Hippocampal formation (tissue), 2 donors: ENCODE measurements at places on chromosomes 3 and 15.

DNA sequence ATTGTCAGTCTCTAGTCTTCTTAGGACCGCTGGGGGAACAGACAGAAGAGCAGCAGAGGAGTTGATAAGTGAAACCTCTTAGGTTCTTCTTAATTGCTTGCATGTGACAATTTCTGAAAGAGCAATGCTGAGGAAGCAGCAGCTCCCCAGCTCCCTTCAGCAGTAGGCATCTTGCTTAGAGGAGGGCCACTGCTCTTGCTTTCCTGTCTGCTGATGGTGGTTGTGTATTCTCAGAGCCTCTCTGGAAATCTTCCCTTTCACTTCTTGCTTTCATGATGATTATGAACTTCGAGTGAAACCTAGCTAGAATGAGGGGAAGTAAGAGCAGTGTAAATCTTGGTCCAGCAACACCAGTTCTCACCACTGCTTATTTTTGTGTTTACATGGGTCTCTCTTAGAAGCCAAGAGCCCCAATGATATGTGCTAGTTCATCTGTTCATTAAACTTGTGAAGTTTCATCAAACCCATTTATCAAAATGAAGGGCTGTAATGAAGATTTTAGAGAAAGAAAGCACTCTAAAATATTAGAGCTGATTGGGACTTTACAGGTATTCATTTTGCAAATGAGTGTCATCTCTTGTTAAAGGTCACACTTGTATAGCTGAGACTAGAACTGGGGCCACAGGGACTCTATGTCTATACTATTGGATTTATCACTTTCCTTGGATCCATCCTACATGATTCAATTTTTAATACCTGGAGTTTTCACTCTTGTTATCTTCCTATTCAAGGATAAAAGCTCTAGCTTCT lies 246.7 kb downstream of the LPP start:
- DNase-seq = no peak

GRCh38 chr3:46921871-46922271 lies 44.4 kb downstream of the PTH1R start:
- DNase-seq = no peak

DNA sequence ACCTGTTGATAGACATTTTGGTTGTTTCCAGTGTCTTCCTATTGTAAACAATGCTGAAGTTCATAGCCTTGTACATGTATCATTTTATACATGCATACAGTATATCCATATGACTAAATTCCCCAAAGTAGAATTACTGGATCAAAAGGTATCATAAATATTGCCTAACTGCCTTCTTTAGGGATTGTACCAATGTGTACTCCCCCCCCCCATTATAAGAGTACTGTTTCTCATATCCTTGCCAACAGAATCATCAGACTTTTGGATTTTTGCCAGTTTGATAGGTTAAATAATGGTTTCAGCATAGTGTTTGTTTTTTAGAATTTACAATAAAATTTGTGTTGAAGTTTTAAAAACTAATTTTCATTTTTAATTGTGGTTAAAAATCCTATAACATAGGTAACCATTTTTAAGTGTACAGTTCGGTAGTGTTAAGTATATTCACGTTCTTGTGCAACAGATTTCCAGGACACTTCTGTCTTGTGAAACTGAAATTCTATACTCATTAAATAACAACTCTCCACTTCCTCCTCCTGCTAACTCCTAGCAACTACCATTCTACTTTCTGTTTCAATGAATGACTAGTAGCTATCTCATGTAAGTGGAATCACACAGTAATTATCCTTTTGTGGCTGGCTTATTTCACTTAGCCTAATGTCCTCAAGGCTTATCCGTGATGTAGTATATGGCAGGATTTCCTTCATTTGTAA lies 30.8 kb upstream of the MAP3K13 start:
- no peak for DNase-seq

DNA sequence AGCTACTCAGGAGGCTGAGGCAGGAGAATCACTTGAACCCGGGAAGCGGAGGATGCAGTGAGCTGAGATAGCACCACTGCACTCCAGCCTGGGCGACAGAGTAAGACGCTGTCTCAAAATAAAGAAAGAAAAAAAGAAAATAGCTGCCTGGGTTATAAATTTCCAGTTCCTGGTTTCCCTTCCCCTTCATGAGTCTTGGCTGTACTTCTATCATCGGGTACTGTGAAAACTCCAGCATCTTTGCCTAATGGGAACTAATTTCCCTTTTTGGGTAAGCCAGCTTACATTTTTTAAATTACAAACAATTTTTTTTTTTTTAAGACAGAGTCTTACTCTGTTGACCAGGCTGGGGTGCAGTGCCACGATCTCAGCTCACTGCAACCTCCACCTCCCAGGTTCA lies 15.0 kb downstream of the DENND4A start:
- DNase-seq = no peak

DNA sequence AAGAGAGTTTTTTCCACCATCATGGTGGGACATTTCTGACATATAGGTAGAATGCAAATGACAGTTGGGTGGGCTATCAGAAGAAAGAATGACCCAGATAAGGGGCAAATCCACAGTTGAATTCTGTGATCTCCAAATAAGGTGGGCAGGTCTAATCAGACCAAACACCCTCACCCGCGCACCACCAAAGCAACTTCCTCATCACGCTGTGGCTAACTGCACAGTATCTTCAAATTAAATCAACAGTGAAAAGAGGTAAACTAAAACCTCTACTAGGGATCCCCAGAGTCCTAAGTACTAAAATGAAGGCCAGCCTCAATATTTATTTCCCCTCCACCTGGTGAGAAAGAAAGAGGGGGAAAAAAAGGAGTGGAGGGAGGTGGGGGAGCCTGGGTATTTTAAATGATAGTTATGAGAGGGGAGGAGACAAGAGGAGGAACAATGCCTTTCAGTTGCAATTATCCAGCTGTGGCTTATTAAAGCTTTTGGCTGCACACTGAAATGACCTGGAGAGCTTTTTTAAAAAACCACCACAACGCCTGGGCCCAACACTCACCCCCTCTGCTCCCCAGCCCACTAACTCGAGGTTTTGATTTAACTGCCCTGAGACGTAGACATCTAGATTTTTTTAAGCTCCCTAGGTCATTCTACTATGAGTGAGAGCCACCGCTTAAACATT lies 61.0 kb downstream of the LRIG1 start:
- no peak for DNase-seq

DNA sequence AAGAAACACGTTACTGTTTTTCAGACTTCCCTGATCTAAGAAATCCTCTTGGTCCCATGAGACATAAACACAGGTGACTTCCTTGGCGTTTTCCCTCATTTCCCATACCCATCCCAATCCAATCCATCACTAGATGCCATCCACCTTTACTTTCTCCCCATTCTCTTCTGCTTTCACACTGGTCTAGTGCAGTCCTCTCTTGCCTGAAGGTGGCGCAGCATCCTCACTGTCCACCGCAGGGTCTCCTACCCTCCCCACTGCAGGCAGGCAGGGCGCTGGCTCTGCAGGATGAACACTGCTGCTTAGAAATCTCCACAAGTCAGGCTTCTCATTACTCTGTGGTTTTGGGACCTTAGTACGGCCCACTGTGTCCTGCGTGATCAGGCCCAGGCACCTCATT lies 58.2 kb downstream of the RAB7A start:
- peak; percentile 62 for DNase-seq

DNA sequence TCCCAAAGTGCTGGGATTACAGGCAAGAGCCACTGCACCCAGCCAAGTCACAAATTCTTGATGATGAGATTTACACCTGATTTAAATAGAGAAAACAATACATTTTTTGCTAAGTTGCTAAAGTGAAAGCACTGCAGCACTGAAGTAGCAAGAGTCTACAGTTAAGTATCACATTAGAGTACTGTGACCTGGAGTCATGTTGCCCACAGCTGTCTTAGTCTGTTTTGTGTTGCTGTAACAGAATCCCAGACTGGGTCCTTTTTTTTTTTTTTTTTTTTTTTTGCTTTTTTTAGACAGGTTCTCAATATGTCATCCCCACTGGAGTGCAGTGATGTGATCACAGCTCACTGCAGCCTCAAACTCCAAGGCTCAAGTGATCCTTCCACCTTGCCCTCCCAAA lies 23.2 kb upstream of the GNB4 start:
- no peak for DNase-seq

DNA sequence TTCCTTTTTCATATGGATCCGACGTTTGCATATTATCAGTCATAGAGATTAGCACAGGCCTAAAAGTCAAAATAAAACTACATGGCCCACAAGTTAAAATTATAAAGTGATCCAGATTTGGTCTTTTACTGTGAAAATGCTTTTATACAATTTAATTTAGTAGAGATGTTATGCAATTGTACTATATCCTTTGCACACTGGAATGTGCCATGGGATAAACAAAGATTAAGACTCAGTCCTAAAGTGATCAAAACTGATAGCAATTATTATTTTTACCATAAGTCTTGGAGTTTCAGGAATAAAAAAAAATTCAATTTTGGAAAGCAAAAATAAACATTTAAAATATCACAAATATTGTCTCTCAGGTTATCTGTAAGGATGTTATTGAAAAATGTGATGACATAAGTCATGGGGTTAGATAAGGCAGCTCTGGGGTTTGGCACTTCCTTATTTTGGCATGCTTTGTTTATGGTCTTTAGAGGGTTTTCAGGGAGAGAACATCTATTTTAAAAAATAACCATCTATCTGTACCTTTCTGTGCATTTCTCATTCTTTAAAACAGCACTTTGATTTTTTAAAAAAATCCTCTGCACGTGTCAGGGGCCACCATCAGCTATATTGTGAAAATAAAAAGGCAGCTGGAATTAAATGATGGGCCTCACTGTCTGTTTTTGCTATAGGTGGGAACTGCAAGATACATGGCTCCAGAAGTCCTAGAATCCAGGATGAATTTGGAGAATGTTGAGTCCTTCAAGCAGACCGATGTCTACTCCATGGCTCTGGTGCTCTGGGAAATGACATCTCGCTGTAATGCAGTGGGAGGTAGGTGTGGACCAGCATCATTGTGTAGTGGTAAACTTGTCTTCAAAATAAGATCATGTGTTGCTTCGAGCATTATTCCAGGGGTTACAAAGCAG lies 67.3 kb downstream of the TGFBR2 start:
- no peak for DNase-seq

- no peak for DNase-seq
These were observed 11.5 kb downstream of the UBP1 start for GRCh38 chr3:33428734-33429133.
